ENCODE measurements at places on chromosomes 3 and 15.

GRCh38 chr3:149280671-149281349, 52.6 kb downstream of the TM4SF18 start:
- DNase-seq = no peak

- no peak for DNase-seq
Observed at GRCh38 chr3:167110901-167111300, 269.2 kb downstream of the ZBBX start.

- DNase-seq = no peak
Observed at GRCh38 chr3:56591262-56591661, 34.3 kb downstream of the CCDC66 start.

GRCh38 chr15:89109238-89109637, 21.0 kb downstream of the ABHD2 start:
- no peak for DNase-seq

GRCh38 chr15:41462084-41462795, 31.4 kb upstream of the ITPKA start:
- DNase-seq = no peak

- DNase-seq = no peak
Observed at GRCh38 chr3:132818251-132818650, 96.0 kb upstream of the NPHP3 start.

GRCh38 chr15:25972141-25972675, 109.1 kb upstream of the ATP10A start:
- DNase-seq = no peak

- DNase-seq = no peak
Observed at GRCh38 chr15:63444611-63445010, 59.8 kb upstream of the USP3 start.

DNA sequence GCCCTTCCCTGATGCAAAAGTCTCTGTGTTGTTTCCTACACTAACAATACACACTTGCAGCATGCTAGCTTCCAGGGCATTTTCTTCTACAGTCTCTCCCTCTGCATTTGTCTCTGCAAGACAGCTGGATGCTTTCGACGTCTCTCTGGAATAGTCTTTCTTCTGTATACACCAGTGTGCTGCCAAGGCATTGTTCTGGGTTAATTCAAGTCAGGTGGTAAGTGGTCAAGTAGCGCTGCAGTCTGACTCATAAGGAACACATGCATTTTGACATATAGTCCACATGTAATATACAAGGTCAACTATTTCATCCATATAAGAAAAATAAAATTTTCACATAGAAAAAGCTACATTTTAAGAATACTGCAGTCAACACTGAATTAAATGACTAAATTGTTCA, 92.7 kb downstream of the MYLK start:
- no peak for DNase-seq

DNA sequence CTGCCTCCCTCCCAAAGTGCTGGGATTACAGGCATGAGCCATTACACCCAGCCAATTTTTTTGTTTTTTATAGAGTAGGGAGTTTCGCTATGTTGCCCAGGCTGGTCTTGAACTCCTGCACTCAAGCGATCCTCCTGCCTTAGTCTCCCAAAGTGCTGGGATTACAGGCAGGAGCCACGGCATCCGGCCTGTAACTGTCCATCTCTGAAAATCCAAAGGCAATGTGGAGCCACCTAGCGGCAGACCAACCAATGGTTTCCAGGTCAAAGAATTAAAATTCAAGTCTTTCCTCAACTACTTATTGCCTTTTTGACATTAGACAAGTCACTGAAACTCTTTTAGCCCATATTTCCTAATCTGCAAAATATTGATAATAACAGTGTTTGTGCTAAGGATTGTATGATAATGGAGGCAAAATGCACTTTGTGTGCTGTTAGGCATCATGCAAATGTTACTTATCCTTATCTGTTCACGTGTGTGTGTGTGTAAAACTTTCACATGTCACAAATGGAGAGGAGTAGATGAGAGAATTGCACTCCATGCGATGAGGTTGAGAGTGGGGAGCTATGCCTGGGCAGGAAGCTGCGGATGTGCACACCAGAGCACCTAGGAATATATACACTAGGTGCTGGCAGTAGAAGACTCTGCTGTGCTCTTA, 48.7 kb downstream of the COL8A1 start:
- peak; percentile 71 for DNase-seq

GRCh38 chr15:98292442-98293240, 332.1 kb downstream of the ARRDC4 start:
- DNase-seq = peak; percentile 79

GRCh38 chr3:175726228-175726627, 867.1 kb downstream of the NAALADL2 start:
- no peak for DNase-seq

DNA sequence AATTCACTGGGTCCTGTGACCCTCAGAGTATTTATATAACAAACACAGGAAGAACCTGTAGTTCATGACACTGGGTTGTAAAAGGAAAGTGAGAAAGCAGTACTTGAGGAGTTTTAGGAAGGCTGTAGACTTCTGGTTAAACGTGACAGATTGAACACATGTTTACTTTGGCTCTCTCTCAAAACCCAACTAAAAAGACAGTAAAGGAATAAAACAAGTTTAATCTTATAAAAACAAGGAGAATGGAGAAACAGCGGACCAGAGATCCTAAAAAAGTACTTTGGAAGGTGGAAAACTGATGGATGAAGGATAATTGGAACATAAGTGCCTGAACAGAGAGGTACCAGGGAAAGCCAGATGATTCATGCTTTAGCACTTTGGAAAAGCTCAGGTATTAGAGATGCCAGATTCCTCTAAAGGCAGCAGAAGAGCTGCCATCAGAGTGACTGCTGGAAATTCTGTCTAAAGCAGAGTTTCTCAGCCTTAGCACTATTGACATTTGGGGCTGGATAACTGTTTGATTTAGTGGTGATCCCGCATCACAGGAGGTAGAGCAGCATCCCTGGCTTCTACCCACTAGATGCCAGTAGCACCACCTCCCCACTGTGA, 182.9 kb upstream of the RORA start:
- DNase-seq = no peak

DNA sequence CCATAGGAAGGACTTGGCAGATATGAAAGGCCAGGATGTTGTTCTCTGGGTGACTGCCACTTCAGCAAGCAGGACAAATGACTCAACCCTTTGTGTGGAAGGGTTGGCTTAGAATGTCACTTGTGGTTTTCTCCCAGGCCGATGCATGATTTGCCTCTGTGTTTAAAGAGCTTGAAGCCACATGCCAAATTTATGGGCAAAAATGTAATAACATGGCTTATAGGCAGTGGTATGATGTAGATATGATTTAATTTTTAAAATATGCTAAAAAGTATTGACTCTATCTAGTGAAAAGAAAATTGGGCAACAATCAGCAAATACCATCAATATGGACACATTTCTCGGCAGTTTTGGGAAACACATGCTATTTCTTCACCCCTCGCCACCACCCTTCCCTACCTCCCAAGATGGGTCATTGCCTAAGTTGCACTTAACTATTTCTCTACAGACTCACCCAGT, 114.6 kb downstream of the CYP19A1 start:
- DNase-seq = no peak

DNA sequence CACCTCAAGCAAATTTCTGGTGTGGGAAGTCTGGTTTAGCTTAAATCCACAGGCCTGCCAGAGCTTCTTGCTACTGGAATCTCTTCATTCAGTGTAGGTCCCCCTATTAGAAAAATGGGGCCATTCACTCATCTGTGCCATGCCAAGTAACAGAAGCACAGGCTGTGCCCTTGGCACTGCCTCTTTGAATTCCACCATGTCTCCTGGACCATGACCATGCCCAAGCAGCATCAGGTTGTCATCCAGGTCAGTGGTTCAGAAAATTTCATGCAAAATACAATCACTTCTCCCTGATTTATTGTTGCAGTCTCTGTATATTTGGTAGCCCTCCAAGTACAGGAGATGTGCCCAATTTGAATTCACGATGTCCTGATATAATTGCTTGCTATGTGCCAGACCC, 602.1 kb upstream of the ZNF385D start:
- DNase-seq = no peak

DNA sequence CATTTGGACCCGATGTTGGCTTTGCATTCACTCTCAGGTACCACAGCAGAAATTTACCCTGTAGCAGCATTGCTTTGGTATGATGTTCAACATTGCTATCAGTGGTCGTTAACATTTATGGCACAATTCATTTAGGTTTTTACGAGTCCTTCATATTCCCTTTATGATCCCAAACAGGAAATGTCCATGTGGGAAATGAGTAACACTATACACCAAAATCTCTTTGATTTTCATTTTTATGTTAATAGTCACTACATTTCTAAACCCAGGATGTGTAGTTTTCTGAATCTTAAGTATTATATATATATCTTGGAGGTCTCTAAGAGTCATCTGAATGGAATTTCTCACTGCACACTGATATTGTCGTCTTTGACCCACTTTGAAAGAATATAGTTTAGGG, 78.5 kb upstream of the RBMS3 start:
- DNase-seq = no peak

DNA sequence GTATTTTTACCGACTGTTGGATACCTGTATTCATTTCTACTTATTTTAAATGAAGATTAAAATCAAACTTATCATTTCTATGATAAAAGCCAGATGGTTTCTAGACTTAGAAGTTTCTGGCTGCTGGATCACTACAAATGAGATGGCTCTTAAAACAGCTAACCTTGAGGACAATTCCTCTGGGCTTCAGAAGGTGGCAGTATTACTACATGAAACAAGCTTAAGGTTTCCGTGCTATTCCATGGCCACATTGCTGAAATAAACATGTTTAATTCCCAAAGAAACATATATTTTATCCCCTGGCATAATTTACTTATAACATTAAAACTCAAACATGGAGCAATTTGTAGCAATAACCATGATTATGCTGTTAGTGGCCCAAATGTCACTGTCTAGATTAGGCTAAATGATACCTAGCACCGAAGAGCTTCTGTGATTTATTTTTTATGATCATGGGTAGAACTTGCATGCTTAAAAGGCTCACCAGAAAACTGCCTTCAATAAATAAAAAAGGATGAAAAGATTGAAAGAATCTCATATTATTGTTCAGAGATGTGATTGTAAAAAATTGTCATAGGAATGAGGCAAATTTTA, 204.0 kb upstream of the NANOGP8 start:
- no peak for DNase-seq

DNA sequence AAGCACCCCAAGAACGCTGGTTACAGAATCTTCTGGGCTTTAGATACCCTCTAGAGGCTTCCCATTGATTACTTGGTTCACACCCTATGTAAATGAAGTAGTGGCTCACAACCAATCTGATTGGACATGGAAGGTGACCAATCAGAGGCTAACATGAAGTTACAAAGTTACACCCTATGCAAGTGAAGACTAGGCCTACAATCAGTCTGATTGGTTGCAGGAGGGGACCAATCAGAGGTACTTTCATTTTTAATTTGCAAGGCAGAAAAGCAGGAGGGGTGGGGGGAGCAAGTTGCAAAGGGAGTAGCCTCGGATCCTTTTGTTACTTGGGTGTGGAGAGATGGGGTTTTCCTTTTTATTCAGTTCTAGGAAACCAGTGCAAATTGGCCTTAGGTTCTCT, 11.1 kb upstream of the RTP2 start:
- no peak for DNase-seq

GRCh38 chr15:69098771-69099170, 61.7 kb upstream of the GLCE start:
- DNase-seq = no peak

DNA sequence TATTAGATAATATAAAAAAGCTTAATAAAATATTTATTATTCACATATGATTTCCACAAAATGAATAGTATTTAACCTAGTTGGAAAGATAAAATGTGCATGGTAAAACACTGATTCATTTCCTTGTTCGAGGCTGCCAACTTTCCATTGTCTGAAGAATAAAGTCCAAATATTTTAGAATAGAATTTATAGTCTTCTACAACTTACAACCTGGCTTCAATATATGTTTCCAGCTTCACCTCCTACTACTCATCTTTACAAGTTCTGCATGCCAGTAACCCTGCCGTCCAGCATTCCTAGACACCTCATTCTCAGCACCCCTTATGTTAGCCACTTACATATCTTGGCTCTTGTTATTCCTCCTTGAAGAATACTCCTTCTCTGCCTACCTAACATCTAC, 244.5 kb downstream of the FGF12 start:
- no peak for DNase-seq

- DNase-seq = no peak
Observed at GRCh38 chr15:64808785-64809453, 16.5 kb downstream of the PIF1 start.

GRCh38 chr3:121855555-121855954, 20.5 kb downstream of the EAF2 start:
- no peak for DNase-seq

DNA sequence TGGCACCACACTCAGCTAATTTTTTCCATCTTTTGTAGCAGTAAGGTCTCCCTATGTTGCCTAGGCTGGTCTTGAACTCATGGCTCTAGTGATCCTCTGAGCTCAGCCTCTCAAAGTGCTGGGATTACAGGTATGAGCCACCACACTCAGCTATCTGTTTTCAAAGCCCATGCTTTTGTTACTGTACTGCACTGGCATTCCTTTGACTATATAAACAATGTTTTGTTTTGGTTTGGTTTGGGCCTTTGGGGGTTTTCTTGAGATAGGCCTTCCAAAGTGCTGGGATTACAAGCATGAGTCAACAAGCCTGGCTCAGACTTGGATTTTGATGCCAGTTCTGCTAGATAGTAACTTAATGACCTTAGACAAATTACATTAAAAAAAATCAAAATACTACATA, 89.7 kb upstream of the GK5 start:
- DNase-seq = no peak

DNA sequence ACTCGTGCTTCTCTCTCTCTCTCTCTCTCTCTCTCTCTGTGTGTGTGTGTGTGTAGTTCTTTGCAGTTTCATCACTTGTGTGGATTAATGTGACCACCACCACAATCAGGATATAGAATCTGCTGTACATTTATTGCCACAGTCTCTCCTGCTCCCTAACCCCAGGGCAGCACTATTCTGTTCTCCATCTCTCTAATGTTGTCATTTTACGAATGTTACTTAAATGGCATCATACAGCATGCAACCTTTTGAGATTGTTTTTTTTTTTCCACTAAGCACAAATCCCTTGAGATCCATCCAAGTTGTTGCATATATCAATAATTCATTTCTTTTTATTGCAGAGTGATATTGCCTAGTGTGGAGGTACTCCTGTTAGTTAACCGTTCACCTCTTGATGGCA, 26.9 kb downstream of the SLCO3A1 start:
- DNase-seq = no peak

DNA sequence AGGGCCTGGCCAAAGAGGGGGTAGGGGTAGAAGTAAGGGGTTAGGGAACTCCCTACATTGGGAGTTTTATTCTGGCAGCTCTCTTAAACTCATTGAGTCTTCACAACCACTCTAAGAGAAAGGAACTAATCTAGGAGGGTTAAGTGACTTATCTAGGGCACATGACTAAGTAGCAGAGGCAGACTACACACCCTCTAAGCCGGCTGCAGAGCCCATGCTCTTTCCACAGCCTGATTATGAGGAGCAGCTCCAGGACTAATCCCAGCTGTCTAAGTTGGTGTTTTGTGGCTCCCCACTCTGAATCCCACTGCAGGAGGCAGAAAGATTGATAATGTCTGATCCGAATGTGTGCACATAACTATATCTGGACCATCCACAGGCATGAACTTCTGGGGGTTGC, 374.6 kb downstream of the EPHB1 start:
- no peak for DNase-seq
